Erythroblast (primary cell): ENCODE measurements at places on chromosomes 1 and 21.

DNA sequence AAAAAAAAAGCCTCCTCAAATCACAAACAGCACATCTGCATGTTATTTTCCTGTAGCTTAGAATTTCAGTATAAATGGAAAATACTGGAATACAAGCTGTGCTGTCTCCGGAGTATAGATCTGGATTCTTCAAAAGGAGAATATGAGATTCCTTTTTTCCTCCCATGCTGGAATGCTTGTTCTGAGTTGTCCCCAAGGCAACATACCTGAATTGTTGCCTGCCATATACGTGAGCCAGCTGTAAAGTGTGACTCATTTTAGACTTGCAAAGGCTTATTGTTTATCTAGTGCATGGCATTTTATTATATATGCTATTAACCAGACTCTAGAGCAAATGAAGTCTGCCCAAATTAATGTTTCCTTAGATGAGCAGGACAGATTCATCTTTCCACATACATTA is 95.0 kb upstream of the C1orf105 start:
- no peak for DNase-seq

- no peak for DNase-seq
These were observed 540.9 kb downstream of the LMO4 start for GRCh38 chr1:87869567-87869966.

- no peak for DNase-seq
These were observed 122.2 kb downstream of the KCNN3 start for GRCh38 chr1:154747740-154748404.

DNA sequence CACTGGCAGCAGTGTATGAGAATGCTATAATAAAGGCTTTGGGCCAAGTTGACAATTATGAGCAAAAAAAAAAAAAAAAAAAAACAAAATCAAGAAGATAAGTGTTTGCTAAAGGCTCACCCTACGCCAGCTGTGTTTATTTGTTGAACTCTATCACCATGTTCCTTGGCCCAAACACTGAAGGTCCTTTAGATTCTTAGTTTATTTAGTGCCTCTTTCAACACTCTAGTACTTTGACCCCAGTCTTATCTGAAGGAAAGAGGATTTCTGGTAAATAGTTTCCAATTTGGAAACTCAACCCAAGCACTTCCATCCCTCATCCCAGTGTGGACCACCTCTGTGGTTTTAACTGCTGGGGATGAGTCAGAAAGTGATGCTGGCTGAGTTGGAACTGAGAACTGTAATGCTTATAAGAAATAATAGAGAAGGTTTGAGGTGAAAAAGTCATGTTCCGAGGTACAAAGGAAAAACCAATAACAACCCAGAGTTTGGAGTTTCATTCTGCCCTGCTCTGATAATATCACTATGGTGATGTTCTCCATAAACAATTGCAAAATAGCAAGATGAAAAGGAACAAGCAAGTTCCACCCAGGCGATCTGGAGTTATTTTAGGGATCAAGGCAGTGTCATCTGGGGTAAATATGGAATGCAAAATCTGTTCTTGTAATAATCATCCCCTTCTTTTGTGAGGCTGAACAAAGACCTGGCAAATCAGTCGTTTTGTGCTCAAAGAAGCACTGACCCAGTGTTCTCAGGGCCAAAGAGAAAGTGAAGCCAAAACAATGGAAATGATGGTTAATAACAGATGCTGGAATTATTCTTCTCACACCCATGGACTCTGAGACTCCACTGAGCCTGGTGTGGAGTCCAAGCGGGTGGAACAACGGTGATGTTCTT is 19.7 kb upstream of the CAPZB start:
- no peak for DNase-seq

- no peak for DNase-seq
These were observed 270.7 kb upstream of the C1orf174 start for GRCh38 chr1:4170548-4171340.

GRCh38 chr1:34060901-34061415 is 104.1 kb downstream of the CSMD2 start:
- no peak for DNase-seq

GRCh38 chr1:103911450-103911849 is 161.8 kb downstream of the AMY1C start:
- DNase-seq: no peak

GRCh38 chr1:206649261-206649921 is 14.1 kb downstream of the DYRK3 start:
- no peak for DNase-seq

GRCh38 chr1:5519366-5520135 is 472.7 kb downstream of the NPHP4 start:
- DNase-seq: no peak

DNA sequence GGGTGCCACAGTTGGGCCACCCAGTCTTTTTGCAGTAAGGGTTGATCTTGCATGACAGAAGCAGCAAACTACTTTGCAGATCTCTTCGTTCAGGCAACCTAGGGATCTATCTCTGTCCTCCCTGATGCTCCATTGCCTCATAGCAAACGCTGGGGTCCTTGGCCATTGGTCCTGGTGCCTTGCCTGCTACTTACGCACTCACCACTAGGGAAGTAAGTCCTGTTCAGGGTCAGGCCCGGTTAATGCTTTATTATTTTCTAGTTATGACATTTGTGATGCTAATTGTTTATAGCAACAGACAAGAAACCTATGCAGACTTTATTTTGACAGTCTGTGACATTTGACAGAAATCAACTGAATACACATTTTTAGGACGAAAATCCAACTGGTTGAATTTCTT is 326.5 kb upstream of the FMN2 start:
- DNase-seq: no peak

- DNase-seq: no peak
These were observed 32.8 kb upstream of the AJAP1 start for GRCh38 chr1:4621646-4622045.

- no peak for DNase-seq
These were observed 227.1 kb downstream of the KCTD3 start for GRCh38 chr1:215794156-215794555.

GRCh38 chr1:28115267-28115666 is 26.9 kb upstream of the EYA3 start:
- no peak for DNase-seq

- no peak for DNase-seq
These were observed 20.7 kb downstream of the NR5A2 start for GRCh38 chr1:200048244-200048643.

DNA sequence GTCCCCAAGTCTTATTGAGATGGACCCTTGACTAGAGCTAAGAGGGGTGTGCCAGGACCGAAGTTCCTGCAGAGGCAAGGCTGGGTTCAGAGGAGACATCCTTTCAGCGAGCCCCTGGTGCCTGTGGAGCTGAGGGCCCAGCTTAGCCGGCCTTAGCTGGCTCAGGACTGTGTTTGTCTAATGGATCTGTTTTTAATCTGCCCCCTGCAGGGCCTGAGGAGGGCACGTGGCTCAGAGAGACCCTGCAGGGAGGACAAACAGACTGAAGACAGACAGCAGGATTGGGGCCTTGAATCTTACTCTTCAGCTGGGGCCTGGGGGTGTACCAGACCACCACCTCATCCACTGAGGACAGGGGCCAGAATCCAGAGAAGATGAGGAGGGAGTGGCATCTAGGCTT is 1.6 kb downstream of the CRABP2 start:
- no peak for DNase-seq

GRCh38 chr1:200206340-200206739 is 178.8 kb downstream of the NR5A2 start:
- no peak for DNase-seq

DNA sequence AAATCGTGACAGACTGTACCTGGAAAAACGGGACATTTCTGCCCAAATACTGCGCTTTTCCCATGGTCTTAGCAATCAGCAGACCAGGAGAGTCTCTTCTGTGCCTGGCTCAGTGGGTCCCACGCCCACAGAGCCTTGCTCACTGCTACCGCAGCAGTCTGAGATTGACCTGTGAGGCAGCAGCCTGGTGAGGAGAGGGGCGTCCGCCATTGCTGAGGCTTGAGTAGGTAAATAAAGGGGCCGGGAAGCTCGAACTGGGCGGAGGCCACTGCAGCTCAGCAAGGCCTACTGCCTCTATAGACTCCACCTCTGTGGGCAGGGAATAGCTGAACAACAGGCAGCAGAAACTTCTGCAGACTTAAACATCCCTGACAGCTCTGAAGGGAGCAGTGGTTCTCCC is 203.1 kb downstream of the DENND1B start:
- no peak for DNase-seq

DNA sequence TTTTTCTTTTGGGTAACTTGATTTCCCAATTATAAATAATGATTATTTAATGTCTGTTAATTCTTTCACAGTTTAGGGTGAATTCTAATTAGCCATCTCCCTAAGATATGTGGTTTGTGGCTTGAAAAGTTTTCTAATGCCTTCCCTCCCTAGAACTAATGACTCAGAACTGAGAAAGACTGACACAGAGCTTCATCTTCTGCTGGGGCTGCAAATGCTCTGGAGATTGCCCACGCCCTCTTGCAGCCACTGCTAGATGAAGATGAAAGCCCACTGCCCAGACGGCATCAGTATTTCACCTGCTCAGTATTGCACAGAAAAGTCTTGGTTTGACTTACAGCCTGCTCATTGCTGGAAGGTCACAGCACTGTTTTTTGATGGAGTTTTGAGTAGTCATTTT is 101.5 kb downstream of the ST6GALNAC3 start:
- DNase-seq: no peak

GRCh38 chr1:165634154-165634921 is 3.3 kb downstream of the MGST3 start:
- DNase-seq: no peak

DNA sequence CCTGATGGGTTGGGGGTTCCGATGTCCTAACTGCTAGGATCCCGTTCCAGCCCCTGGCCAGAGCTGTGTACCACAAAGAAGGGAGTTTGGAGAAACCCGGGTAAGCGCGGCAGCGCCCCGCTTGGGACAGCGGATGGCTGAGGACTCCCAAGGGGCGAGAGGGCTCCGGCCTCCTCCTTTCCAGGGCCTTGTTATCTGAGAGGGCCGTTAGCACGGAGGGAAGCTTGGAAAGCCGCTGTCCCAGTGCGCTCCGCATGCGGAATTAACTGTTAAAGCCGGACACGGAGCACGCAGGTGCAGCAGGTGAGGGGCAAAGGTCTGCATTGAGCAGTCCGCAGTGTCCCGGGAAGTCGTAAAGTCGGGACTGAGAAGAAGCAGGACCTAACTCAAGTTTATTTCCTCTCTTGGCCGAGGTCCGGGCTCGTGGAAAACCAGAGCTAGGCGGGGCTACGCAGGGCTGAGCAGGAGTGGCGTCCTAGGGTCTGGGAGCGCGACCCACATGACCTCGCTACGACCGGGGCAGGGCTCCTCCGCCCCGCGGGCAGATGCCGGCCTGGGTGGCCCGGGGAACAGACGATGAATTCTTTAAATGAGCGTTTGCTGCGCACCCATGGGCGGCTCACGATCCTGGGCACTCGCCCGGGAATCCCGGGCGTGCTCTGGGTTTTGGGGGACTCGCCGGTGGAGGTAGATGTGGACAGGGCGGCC is 4.5 kb downstream of the LHX4 start:
- no peak for DNase-seq

DNA sequence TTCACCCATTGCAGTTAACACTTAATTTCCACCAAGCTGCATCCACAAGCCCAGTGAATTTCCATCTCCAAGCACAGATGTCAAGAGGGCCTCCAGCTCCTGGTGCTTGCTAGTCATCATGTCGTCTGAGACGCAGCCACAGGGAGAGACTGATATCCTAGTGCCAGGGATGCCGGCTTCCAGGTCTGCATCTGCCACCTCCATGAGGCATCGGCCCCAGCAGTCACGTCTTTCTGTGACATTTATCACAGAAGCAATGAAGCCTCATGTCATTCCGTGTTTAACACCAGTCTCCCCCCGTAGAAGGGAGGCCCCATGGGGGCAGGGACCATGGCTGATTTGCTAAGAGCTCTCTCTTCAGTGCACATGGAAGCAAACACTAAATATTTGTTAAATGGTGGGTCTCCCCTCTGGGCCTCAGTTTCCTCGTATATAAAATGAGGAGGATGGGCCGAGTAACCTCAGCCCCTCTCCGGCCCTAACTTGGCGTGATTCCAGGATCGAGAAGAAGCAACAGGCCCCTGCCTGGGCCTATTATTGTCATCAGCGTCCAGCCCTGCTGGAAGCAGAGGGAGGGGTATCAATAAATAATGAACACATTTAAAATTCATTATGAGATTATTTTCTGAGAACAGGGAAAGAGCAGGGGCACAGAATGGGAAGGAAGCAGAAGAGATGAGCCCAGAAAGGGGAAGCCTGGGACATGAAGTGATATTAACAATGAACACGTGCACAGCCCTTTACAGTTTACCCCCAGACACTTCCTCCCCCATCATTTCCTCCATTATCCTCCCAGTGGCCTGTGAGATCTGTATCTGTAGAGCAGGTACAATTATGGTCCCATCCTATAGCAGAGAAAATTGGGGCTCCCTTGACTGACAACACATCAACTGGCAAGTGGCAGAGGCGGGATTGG is 837 bp upstream of the C1QB start:
- no peak for DNase-seq

- DNase-seq: no peak
These were observed 74.3 kb upstream of the NBL1 start for GRCh38 chr1:19569786-19570185.

- DNase-seq: no peak
These were observed 132.3 kb downstream of the GABPA start for GRCh38 chr21:25867061-25867460.

- no peak for DNase-seq
These were observed 28.4 kb downstream of the RNF2 start for GRCh38 chr1:185073725-185074124.

DNA sequence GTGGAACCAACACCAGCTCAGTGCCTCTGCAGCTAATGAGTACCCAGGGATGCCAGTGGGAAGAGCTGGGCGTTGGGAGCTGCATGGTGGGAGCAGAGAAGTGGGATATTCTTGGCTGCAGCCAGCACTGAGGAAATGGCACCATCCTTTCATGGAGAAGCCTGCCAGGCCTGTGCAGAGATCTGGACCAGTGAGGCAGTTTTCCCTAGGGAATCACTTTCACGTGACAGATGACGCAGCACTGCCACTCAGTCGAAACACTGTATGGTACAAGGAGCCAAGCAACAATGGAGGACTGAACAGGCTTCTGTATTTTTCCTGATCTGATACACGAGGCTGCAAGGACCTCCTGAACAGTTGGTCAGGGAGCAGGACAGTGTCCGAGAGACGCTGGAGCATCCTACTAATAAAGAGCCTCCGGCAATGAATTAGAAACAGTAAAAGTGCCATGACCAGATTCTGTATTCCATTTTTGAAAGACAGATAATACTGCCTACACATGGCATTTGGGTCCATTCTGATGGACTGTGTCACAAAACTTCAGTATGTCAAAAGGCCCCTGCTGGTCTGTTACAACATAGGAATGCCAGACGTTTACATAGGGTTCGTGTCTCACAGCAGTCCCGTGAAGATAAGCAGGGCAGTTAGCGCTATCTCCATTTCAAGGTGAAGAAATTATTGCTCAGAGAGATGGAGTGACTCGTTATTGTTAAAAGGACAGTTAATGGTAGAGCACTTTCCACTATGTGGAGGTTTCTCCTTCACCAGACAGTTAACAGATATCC is 44.0 kb upstream of the LMO4 start:
- DNase-seq: peak; percentile 65

- no peak for DNase-seq
These were observed 548.8 kb downstream of the PTPRU start for GRCh38 chr1:29785137-29785527.

- DNase-seq: peak; percentile 92
These were observed at the start of gene USP33 for GRCh38 chr1:77759071-77760028. Gene USP33 (minus strand): TSS chr1:77759852. CDS start chr1:77741697, 18,155 bp downstream.

- no peak for DNase-seq
These were observed 110.5 kb upstream of the USH2A start for GRCh38 chr1:216533776-216534175.

- peak; percentile 18 for DNase-seq
These were observed 23.8 kb upstream of the PPP2R5A start for GRCh38 chr1:212261361-212261929.

- DNase-seq: no peak
These were observed 71.2 kb upstream of the ECE1 start for GRCh38 chr1:21361506-21361905.
